ENCODE measurements at places on chromosomes 16 and 17. TPM values are rescaled to one million over a fixed set of nuclear protein-coding genes. Genes with fewer than 3 reads are reported as not detected.

TEX14 gene
- 0.14 TPM for total RNA-seq

CA7 gene
- total RNA-seq: 0.12 TPM

PIRT gene
- total RNA-seq: not detected

NAGS gene
- 1.5 TPM for total RNA-seq

MIEN1 gene
- total RNA-seq: 43.8 TPM

ZSCAN10 gene
- total RNA-seq: 0.19 TPM

WNT9B gene
- total RNA-seq: not detected

C16orf90 gene
- not detected for total RNA-seq

ACSM2B gene
- total RNA-seq: not detected

PERCC1 gene
- total RNA-seq: not detected

MPP3 gene
- total RNA-seq: 0.41 TPM

CASKIN1 gene
- 0.83 TPM for total RNA-seq

GDPD3 gene
- total RNA-seq: 5.3 TPM

ARL2BP gene
- total RNA-seq: 16.4 TPM

TP53TG3 gene
- total RNA-seq: not detected

UNC45B gene
- 0.05 TPM for total RNA-seq

RPAIN gene
- total RNA-seq: 51.7 TPM

WFDC1 gene
- total RNA-seq: not detected

TEX19 gene
- total RNA-seq: not detected

NLGN2 gene
- 9.9 TPM for total RNA-seq

VTN gene
- not detected for total RNA-seq

FAM171A2 gene
- 0.21 TPM for total RNA-seq

KCNJ12 gene
- total RNA-seq: not detected

AARS1 gene
- 170 TPM for total RNA-seq

PLEKHH3 gene
- total RNA-seq: 1.1 TPM

ETV4 gene
- 4.2 TPM for total RNA-seq

SLC6A2 gene
- not detected for total RNA-seq

NXN gene
- 0.31 TPM for total RNA-seq

ZG16B gene
- total RNA-seq: 3.0 TPM

SMIM36 gene
- total RNA-seq: not detected

MPO gene
- total RNA-seq: 0.22 TPM

STX1B gene
- 0.92 TPM for total RNA-seq

MMP15 gene
- 0.71 TPM for total RNA-seq
